ENCODE measurements at places on chromosomes 7 and 10.

DNA sequence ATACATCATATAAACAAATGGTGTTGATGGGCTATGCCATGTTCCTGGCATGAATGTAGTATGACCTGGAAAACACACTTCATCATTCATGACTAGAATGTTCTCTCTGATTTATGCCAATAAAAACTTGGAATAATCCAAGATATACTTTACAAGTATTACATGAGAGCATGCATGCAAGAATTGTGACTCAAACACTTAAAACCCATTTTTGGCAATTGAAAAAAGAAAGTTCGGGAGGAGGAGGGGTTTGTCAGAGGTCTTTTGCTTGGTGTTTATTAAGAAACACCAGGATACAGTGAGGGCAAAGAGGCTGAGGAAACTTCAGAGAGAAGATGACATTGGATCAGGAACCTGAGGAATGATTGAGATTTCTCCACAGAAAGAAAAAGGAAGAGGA is 10.2 kb upstream of the CUL1 start:
- no peak for DNase-seq

- no peak for DNase-seq
Observed at GRCh38 chr10:79237454-79238157, 109.7 kb upstream of the PPIF start.

- DNase-seq = no peak
Observed at GRCh38 chr10:12473491-12473890, 124.1 kb downstream of the CAMK1D start.

GRCh38 chr7:33892945-33893344 is 12.4 kb upstream of the BMPER start:
- no peak for DNase-seq

DNA sequence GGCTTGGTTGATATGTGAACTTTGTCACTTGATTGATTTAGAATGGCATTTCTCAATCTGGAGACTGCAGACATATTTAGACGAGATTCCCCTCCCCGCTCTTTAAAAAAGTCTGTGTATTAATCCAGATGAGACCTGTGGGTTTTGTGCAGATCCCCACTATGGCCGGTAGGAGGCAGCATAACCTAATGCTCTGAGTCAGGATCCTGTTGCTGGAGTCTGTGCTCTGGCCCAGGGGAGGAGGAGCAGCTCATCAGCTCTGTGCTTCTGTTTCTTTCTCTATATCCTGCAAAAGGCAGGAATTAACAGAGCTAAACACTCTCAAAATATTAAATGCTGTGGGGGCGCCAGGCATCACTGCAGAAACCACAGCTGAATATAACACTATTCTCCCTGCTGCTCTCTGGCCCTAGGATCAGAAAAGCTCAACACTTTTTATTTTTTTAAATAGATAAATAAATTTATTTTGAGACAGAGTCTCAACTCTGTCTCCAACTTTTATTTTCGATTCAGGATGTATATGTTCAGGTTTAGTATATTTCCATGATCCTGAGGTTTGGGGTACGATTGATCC is 23.9 kb upstream of the SEPHS1 start:
- DNase-seq = peak; percentile 2

DNA sequence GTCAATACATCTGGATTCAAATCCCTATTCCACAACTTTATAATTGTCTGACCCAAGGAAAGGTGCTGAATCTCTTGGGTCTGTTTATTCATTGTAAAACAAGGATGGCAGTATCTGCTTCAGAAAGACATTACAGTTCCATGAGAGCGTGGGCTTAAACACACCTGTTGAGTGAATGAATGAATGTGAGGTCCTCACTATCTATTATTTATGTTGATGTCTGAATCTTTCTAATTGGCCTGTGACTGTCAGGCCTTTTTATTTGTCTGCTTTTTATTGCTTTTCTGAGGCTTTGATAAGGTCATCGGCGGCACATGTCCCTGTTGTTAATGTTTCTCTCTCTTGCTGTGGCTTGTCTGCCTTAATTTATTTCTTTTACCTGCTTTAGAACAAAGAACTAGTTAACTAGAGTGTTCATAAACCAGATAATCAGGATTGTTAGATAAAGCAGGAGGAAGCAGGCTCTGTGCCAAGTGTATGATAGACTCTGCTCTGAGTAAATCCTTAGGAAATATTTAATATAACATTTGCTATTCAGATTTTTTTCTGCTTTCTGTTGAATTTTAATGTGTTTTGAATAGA is 42.3 kb upstream of the CYCS start:
- DNase-seq = no peak

GRCh38 chr10:30029872-30030256 is 29.5 kb downstream of the JCAD start:
- DNase-seq = no peak

DNA sequence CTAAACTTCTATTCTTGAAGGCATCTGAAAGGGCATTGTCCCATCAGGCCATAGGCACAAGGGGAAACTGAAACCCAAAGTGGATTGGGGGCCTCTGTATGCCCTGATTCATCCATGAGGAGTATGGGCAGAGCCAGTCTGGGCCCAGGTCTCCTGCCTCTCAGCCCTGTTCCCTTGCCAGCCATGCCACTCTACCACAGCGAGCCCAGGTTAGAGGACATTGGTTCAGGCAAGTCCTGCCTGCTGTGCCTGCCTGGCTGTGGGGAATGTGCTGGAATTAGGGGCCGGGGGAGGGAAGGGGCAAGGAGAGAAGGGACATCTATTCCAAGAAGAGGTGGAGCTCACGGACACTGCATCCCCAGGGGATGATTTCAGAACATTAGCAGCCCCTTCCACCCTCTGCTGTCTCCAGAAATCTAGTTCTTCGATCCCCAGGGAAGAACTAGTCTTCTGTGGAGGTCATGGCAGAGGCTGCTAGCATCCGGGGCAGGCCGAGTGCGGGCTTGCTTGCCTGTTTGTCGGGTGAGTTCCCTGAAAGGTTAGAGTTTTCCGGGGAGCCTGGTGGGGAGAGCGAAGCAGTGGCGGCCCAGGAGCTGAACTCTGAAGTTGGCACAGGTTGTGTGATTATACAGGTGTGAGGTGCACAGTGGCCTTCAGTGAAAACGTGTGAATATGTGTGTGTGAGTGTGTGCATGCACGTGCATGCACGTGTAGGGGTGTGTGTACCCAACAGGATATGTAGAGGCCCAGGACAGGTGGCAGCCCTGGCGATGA is 37.8 kb downstream of the TBATA start:
- no peak for DNase-seq

GRCh38 chr10:70097459-70097858 is 35.2 kb downstream of the AIFM2 start:
- no peak for DNase-seq

GRCh38 chr7:113561446-113561845 is 357.4 kb downstream of the PPP1R3A start:
- no peak for DNase-seq

GRCh38 chr7:64990216-64990615 is 620 bp downstream of the ZNF117 start:
- no peak for DNase-seq

- DNase-seq = no peak
Observed at GRCh38 chr7:3738964-3739363, 437.9 kb downstream of the SDK1 start.

GRCh38 chr7:128279124-128279713 is 38.1 kb downstream of the LEP start:
- no peak for DNase-seq

- DNase-seq = no peak
Observed at GRCh38 chr10:124552691-124553276, 91.2 kb downstream of the LHPP start.

DNA sequence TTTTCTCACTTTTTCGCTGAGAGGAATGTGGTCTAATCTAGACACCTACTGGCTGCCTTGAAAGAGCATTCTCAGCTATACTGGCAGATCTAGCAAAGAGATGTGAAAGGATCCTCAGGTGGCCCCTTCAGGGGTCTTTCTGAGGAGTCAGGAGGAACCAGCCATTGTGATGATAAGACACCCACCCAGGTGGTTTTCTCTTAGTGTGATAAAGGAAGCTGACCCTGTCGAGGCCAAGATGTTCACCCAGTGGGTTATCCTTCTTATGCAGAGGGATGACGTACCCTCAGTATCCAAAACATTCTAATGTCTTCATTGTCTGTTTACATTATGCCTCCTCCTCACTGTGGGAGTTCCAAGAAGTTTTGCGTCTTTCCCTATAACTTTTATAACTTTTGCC is 98.3 kb upstream of the LRGUK start:
- no peak for DNase-seq

DNA sequence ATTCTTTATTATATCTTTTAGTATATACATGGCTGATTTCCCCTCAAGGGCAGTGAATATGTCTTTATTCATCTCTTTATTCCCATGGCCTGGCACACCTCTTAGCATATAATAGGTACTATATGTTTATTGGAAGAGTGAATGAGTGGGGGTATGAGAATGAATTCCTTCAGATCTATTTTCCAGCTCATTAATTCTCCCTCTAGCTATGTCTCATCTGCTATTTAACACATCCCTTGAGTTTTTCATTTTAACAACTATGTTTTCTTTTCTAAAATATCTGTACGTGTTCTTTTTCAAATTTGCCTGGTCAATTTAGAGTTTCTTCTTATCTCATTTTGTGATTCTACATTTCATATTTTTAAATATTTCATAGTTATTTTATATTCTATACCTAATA is 14.4 kb downstream of the HPS1 start:
- no peak for DNase-seq

GRCh38 chr7:109997837-109998236 is 1093.1 kb upstream of the LRRN3 start:
- DNase-seq = no peak

- DNase-seq = no peak
Observed at GRCh38 chr7:30252885-30253795, 31.3 kb upstream of the ZNRF2 start.

GRCh38 chr7:15828881-15829280 is 142.4 kb upstream of the MEOX2 start:
- no peak for DNase-seq

- DNase-seq = no peak
Observed at GRCh38 chr10:4279655-4280054, 494.6 kb upstream of the KLF6 start.

- DNase-seq = no peak
Observed at GRCh38 chr10:5526691-5527331, 2.0 kb downstream of the CALML3 start.

DNA sequence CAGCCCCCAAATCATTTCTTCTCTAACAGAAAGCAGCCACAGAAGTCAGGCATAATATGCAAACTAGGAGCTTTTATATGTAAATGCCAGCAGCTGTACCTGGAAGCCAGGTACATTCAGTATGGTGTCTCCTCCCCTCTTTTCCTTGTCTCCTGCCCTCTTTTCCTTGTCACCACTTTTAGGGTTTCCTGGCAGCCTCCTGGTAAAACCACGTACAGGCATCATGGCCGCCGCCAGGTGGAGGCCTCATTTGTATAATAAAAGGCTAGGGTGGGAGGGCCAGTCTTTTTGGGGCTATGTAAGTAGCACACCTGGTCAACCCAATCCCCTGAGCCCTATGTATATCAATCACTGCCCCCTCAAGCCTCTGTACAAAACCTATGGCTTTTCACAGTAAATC is 28.7 kb downstream of the PDZD8 start:
- DNase-seq = no peak

- no peak for DNase-seq
Observed at GRCh38 chr10:49312246-49312869, 13.4 kb downstream of the C10orf71 start.

- no peak for DNase-seq
Observed at GRCh38 chr10:123934846-123935245, 43.2 kb upstream of the CPXM2 start.

GRCh38 chr7:65269150-65269856 is 104.4 kb upstream of the ZNF92 start:
- DNase-seq = peak; percentile 96

DNA sequence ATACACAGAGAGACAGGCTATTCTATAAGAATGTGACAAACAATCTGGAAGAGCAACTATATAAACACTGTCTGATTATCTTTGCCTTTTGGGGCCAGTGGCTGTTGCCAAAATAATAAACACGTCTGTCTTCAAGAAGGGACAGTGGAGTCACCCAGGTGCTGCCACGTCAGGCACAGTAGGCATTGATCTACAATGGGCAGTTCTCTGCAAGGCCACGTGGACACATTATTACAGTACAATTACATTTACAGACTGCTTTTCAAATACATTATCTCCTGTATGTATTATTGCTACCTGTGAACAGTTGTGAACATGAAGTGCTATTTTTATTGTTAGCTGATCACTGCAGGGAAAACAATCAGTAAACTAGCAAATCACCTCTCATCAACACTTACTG is 14.0 kb downstream of the DNMBP start:
- DNase-seq = no peak

- DNase-seq = no peak
Observed at GRCh38 chr10:1297566-1298301, 241.5 kb downstream of the WDR37 start.

DNA sequence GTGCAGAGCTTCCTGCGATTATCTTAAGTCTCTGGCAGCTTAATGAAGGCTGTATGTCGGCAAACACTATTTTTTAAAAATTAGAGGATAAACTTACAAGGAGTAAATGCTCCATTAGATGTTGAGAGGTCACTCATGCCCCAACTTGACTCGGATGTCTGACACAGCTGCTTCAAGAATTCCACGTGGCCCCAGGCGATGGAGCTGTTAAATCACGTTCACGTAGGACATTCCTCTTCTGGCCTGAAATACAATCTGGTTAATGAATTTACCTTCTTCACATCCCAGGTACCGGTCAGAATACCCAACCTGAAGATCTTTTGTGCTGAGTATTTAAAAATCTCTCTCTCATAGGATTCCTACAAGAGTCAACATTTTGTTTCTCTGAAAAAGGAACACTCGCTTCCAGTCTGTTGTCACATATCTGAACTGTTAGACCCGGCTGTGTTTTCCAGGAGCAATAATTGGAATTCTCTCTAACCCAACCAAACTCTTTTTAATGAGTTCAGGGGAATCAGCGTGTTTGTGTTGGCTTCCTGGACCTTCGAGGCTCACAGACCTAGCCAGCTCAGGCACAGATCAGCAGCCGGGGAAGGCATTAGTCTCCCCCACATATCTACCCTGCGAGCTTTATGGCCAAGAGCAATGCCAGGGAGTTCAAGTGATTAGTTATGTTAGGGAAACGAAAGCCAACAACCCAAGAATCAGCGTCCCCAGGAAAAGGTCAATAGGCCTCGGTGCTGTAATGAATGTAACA is 284.9 kb downstream of the FGFR2 start:
- no peak for DNase-seq

GRCh38 chr10:21125471-21126228 is 228.5 kb upstream of the NEBL start:
- DNase-seq = no peak

GRCh38 chr10:45373576-45374349 is at the start of gene ALOX5:
ALOX5 (plus strand) TSS chr10:45374216; CDS start chr10:45374280, 64 bp downstream.
- DNase-seq = no peak

All from NCI-H187 treated with DMSO at 0.1 percent for 48 hours (cell line).